Activated CD4-positive, alpha-beta T cell treated with anti-CD3 and anti-CD28 coated beads, Interleukin-2, amount 50 U/mL, for 4 hours (primary cell): ENCODE measurements at places on chromosomes 12 and 14.

- peak; percentile 12 for DNase-seq
Measured at GRCh38 chr12:120367924-120368788, 808 bp downstream of the MSI1 start.

- DNase-seq: no peak
Measured at GRCh38 chr14:90405101-90405500, 8.3 kb downstream of the CALM1 start.

GRCh38 chr12:49400304-49400703 is 33.0 kb downstream of the SPATS2 start:
- no peak for DNase-seq

GRCh38 chr14:68376067-68376779 is 416.6 kb downstream of the ZFP36L1 start:
- DNase-seq: no peak

DNA sequence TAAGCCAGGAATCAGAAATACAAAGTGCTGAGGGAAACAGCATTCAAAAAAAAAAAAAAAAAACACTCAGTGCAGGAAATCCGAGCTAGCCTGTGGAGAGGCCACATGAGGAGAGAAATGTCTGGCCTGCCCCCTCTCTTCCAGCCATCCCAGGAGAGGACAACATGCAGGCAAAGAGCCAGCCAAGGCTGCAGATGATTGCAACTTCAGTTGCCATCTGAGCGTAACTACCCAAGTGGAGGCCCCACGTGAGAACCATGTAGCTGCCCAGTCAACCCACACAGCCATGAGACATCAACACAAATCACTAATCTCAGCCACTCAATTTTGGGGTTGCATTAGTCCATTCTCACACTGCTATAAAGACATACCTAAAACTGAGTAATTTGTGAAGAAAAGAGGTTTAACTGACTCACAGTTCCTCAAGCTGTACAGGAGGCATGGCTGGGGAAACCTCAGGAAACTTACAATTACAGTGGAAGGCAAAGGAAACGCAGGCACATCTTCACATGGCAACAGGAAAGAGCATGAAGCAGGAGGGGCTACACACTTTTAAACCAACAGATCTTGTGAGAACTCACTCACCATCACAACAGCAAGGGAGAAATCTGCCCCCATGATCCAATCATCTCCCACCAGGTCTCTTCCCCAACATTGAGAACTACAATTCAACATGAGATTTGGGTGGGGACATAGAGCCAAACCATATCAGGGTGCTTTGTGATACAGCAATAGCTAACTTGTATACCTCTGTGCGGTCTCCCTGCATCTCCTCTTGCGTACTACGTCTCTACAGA is 161.1 kb downstream of the PIWIL1 start:
- no peak for DNase-seq

GRCh38 chr14:69468949-69469348 is 15.6 kb upstream of the PLEKHD1 start:
- no peak for DNase-seq

DNA sequence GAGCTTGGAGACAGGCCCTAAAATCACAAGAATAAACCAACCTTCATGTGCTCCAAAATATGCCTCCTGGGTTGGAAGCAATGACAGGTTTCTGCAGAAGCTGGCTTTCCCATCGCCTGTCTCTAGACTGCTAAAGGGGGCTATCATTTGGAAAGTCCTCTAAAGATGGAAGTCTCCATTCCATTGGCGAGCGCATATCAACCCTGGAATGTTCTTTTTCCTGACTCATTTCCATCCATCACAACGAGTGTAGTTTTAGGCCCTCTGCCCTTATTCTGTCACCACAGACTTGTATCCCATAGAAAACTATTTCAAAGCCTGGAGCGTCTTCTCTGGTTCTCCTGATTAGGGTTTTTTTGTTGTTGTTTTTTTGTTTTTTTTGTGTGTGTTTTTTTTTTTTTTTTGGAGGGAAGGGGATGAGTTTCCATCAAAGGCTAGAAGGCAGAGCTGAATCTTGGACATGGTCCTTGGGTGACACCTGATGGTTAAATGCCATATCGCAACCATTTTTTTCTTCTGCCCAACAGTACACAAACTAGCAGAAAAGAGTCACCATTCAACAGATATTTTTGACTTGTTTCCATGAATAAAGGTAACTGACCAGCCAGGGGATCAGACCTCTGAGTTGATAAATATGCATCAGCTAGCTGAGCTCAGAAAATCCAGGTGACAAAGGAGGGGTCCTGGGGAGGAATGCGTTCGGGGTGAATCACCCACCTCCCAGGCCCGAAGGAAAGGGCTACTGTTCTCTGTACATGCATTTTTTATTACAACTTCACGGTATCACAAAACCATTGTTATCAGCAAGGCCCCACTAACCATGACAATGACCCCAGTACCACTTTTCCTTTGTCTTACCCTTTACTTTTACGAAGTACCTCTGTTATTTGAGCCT is 40.5 kb downstream of the KCNA5 start:
- DNase-seq: no peak

- no peak for DNase-seq
Measured at GRCh38 chr12:32181498-32182175, 75.0 kb downstream of the BICD1 start.

DNA sequence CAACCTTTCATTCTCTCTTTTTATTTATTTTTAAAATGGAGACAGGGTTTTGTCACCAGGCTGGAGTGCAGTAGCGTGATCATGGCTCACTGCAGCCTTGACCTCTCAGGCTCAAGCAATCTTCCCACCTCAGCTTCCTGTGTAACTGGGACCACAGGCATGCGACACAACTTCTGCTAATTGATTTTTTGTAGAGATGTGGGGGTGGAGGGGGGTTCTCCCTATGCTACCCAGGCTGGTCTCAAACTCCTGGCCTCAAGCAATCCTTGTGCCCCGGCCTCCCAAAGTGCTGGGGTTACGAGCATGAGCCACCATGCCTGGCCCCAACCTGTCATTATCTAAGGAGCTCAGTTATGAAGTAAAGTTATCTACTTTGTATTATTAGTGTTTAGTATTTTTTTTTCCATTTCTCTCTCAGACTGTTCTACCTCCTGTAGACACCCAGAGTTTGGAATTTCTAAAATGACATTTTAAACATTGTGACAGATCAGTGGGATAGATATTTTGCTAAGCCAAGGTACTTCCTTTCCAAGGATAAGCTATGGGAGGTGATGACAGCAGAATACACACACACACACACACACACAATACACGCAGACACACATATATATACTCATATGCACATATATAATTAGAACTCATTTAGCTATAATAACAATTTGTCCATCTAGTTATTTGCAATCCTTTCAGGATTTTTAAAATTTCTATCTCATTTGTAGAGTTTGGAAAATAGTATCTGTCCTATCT is 2.1 kb upstream of the USP44 start:
- DNase-seq: no peak

- DNase-seq: no peak
Measured at GRCh38 chr12:112532106-112532505, 113.4 kb downstream of the PTPN11 start.

DNA sequence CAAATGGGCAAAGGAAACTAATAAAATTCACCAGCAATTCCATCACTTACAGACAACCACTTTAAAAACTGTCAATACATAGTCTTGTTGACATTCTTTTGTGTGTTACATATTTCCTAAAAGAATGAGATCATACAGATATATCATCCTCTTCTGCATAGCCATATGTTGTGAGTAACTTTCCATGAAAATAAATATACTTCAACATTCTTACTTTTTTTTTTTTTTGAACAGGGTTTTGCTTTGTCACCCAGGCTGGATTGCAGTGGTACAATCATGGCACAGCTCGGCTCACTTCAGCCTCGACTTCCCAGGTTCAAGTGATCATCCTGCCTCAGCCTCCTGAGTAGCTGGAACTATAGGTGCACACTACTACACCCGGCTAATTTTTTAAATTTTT is 20.9 kb downstream of the ZC2HC1C start:
- no peak for DNase-seq

- no peak for DNase-seq
Measured at GRCh38 chr14:35959835-35960234, 133.7 kb downstream of the BRMS1L start.

DNA sequence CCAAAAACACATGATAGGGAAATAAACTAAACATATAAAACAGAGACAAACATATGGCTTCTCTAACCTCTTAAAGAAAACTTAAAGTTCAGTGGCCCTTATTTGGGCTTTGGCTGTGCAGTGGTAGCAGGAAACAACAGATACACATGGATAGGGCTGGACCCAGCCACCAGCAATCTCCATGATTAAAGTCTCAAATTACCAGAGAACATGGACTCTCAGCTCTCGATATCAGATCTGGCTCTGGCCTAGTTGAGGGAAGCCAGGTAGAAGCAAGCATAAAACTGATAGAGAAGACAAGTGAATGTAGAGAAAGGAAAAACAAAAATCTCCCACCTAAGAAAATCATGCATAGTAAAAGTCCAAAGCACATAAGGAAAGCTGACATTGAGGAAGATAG is 164.8 kb downstream of the ITPR2 start:
- no peak for DNase-seq

GRCh38 chr12:76554405-76555230 is 5.0 kb downstream of the OSBPL8 start:
- DNase-seq: no peak

DNA sequence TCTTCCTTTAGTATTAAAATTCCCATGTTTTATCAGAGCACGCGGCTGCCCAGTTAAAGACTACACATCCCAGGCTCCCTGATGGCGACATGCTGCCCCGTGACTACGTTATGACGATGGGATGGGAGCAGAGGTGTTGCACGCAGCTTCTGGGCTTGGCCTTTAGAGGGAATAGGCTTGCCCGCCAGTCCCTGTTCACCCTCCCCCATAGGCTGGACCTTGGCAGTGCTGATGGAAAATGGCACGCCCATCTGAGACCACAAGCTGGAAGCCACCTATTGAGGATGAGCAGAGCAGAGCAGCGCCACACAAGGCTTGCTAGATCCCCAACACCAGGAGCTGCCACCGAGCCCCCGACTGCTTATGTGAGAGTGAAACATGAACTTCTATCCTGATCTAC is 24.7 kb downstream of the TTC7B start:
- DNase-seq: no peak

DNA sequence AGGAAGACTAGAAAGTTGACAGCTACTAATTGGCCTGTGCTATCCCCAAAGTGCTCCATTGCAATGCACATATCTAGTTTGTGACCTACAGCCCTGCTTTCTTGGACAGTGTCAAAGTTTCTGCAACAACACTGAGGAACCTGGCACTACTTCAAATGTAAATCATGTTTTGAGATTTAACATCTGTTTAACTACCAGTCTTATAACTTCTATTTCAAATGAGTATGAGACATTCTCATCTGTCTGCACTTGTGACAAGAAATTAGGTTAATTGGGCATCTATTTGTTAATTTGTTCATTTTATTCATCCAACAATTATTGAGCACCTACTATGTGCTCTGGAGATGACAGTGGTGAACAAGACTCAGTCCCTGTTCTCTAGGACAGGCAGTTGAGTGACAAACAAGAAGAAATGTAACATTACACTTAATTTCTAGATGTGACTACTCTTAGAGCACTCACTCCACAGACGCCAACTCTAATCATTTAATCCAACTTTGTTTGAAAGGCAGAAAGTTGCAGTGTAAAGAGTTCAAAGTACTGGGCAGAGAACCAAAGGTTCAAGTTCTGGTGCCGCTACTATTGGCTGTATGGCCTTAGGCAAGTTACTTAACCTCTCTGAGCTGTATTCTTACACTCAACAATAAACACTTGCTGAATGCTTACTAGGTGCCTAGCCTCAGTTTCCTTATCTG is 74.8 kb downstream of the HECTD4 start:
- no peak for DNase-seq

GRCh38 chr12:92898755-92899154 is 30.3 kb downstream of the EEA1 start:
- DNase-seq: no peak

DNA sequence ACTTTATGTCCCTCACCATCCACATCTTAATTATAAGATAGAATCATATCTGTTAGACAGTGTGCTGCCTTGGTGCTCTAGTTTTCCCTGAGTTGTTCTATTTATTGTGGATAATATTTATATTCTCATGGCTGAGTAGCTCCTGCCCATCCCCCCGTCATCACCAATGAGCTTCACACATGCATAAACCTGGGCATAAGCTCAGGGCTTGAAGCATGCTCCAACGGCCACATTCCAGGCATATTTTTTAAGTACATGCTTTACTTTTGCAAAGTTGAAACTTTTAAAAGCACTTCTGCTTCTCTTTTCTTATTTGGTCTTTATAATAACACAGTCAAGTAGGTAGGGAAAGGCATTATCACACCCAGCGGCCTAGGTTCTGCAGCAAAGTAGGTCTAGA is 3.4 kb upstream of the FBXO34 start:
- DNase-seq: no peak

DNA sequence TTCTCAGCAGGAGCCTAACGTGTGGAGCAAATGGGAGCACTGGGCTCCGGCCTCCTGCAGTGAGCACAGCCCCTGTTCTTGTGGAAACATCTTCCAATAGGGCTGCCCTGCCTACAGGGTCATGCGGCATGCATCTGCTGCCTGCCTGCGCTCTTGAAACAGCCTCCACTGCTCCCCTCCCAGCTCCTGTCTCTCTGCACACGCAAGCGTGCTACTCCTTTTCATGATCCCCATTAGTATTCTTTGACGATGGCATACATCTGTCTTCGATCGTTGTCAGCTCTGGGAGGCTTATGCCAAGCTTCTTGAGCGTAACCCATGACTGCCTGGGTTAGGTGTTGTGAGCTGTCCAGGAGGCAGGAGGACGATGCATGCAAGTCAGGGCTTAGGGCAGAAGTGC is 23.1 kb downstream of the NTF3 start:
- no peak for DNase-seq

DNA sequence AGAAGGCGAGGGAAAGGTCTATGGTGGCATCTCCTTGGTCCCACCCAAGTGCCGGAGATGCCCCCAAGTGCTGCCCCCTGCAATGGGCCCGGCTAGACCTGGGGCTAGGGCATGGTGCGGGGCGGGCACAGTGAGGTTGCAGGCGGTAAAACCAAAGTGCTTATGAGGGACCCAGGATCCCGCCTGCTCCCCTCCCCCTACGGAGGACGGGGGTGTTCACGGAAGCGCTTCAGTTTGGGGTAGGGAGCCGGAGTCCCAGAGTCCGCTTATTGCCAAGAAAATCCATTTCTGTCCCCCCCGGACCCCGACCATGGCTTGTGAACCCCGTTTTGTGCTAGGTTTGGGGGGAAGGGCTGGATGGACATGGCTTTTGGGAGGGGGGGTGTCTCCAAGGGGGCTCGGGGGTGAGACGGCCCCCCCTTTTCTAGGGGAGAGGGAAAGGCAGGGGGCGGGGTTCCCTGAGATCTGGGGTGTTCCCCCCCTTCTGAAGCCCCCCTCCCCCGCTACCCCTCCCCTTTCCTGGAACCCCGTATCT is 5.4 kb upstream of the GPR84 start:
- DNase-seq: no peak

- DNase-seq: no peak
Measured at GRCh38 chr12:70091021-70091521, 152.2 kb upstream of the CNOT2 start.

DNA sequence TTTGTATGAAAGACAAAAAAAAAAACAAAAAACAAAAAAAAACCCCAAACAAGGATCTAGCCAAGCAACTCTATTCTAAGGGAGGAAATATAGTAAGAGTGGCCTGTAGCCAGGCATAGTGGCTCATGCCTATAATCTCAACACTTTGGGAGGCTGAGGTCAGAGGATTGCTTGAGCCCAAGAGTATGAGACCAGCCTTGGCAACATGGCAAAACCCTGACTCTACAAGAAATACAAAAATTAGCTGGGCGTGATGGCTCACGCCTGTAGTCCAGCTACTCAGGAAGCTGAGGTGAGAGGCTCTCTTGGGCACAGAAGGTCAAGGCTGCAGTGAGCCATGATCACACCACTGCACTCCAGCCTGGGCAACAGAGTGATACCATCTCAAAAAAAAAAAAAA is 47.9 kb downstream of the TMEM117 start:
- no peak for DNase-seq
